ENCODE measurements at places on chromosomes 6 and 20.

GRCh38 chr6:83221889-83222479, 28.8 kb downstream of the RWDD2A start:
- peak; percentile 56 for DNase-seq

- DNase-seq, result no peak
Measured at GRCh38 chr6:158538741-158539140, 21.1 kb upstream of the TMEM181 start.

DNA sequence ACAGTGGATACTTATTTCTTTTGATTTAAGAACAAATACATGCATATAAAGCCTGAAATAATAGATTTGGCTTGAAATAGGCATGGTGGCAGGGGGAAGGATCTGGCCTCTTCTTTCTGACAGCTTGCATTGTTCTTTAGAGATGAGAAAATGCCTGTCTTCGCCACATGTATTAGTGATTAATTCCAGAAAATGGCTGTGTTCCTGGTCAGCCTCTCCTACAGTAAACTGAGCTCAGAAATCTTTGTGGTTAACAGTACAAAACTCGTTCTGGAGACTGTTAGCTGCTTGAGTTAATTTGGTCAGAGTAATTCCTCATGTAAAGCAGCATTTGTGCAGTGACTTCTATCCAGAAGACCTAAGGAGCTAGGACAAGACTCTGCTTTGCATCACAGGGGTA, 151.5 kb downstream of the EYA4 start:
- no peak for DNase-seq

- no peak for DNase-seq
Measured at GRCh38 chr20:24813080-24813479, 136.0 kb upstream of the CST7 start.

GRCh38 chr6:147639279-147639678, 130.8 kb downstream of the SAMD5 start:
- DNase-seq, result no peak

- DNase-seq, result no peak
Measured at GRCh38 chr6:129262661-129263060, 379.7 kb downstream of the LAMA2 start.

GRCh38 chr6:137787016-137787415, 80.0 kb upstream of the TNFAIP3 start:
- no peak for DNase-seq

DNA sequence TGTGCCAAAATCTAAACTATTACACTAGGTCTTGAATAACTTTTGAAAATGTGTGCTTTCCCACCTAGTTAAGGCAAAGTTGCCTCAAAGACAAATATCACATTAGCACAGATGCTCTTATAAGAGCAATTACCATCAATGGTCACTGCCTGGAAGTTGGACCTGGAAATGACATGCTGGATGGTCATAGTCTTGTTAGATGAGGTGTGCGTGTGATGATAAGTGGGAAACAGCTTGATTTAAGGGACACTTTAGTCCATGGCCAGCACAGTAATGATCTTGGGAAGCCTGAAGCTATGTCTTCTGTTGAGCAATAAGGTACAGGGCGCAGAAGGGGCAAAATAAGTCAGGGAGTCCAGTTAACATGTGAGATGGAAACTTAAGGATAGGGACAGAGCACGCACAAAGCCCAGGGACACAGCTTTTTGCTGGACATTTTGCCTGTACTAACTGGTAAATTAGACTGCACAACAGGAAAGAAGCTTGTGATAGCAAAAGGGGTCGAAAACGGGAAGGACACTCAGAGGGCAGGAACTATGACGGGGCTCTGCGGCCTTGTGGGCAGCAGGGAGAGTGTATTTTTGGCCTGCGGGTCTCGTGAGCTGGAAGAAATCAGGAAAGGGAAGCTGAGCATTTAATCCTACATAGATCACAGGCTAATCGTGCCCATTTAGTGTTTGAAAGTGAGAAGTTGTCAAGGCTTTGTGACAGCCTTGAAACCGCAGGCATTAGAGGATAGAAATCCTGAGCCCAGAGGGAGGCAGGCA, 66.7 kb upstream of the BMP2 start:
- DNase-seq, result peak; percentile 90

- no peak for DNase-seq
Measured at GRCh38 chr6:17628873-17629272, 28.8 kb downstream of the FAM8A1 start.

DNA sequence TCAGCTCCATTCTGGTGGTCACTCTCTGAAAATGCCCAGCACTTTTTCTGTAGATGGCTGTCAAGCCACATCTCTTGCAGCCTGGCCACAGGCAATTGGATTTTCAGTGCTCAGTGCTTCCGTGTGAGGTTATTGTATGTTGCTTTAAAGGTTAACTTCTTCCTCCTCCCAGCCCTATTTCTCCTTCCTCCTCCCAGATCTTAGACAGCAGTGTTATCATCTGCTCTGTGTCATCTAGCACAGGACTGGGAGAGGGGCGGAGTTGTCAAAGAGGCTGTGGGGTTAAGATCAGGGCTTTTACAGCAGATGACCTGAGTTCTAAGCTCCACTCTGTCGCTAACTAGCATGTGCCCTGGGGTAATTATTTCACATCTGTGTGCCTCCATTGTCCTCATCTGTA, 129.0 kb downstream of the PHACTR3 start:
- DNase-seq, result no peak

- DNase-seq, result peak; percentile 33
Measured at GRCh38 chr20:36717657-36718056, 28.2 kb downstream of the NDRG3 start.

DNA sequence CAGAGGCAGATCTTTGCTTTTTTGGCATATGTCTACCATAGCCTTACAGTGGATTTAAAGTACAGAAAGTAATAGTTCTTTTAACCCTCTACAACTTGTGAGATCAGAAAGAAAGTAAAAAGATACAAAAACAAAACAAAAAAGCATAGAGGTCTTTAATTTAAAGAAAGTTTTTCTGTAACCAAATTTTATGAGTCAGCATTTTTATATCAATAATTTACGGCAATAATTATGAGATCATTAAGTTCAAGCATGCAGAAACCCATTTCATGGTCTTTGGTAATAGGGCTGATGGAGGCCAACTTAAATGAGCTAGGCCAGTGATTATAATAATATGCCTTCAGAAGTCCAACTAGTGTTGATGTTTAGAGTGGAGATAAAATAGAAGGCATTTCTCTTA, 145.9 kb downstream of the AIG1 start:
- DNase-seq, result no peak

- no peak for DNase-seq
Measured at GRCh38 chr6:97026298-97026697, 101.8 kb downstream of the KLHL32 start.

DNA sequence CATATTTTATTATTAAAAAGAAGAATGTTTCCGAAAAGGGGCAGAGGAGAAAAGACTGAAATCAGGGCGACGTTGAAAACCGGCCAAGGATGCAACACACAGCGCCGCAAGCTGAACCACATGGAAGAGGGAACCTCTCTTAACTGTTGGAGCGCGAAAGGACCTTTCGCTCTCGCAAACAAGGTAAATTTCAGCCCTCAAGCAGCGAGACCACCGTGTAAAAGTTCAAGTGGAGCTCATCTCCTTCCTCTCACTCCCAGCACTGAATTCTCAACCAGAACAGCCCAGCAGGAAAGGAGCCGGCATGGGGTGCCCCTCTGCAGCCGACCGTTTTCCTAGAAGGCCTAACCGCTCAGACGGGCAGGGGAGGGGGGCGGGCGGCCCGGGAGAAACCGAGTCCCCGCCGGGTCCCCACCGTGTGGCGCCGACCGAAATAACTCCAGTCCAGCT, 621 bp downstream of the GPR63 start:
- DNase-seq, result peak; percentile 42

GRCh38 chr6:42280966-42281533, 63.4 kb upstream of the MRPS10 start:
- no peak for DNase-seq

GRCh38 chr6:150535151-150535804, 64.4 kb upstream of the PLEKHG1 start:
- DNase-seq, result no peak

DNA sequence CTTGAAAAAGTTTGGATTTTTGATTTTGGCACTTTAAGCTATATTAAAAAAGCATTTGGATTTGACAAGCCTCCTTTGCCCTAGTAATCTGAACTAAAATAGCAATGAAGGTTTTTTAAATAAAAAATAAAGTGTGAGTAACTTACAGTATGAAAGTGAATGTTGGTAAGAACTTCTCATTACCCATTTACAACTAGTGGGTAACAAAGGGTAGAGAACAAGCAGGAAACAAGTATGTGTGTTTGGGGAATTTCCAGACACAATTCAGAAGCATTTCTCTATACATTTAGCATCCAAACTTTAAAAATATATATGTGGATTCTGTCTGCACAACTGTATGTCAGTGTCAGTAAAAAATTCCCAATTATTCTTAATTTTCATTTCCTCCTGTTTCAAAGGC, 2.9 kb downstream of the TMEM30A start:
- DNase-seq, result no peak

GRCh38 chr6:3745566-3746118, 5.9 kb downstream of the PXDC1 start:
- DNase-seq, result no peak

- no peak for DNase-seq
Measured at GRCh38 chr6:165515963-165516624, 146.9 kb downstream of the PDE10A start.

DNA sequence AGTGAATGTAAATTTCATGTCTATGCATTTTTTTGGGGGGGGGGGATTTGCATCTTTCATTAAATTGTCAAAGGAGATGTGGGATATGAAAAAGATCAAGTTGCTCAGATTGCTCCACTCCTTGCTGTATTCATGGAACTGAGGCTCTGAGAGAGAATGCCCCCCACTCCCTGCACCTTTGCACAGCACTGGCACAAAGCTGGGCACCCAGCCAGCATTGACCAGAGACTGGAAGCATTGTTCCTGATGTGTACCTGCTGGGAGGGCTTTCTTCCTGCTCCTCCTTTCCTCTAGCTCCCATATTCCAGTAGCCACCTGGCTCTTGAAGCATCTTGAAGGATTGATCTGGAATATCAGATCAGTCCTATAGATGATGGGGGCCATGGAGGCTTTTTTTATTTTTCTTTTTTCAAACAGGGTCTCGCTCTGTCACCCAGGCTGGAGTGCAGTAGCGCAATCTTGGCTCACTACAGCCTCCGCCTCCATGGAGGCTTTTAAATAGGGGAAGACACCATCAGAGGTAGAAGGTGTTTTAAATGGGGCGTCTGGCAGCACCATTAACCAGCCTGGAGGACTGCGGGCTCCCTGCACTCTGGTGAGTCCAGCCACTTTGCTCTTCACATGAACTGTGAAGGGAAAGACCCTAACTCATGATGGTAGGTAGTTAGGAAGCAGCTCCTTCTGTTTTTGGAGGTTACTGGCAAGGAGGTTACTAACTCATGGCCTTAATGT, 10.9 kb downstream of the DUSP15 start:
- DNase-seq, result no peak

DNA sequence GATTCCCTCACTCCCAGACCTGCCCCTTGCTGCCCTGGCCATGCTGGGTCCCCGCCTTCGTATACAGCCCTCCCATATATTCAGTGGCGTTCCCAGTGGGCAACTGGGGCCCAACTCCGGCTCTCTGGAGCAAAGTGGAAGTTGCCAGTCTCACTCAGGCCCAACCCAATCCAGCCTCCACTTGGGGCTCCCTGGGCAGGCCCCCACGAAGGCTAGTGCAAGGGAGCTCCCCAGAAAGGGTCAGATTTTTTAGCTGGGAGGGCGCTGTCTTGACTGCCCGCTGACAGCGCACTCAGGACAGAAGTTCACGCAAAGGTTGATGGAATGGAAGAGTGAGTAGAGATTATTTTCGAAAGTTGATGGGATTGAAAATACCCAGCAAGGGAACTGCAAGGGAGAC, 5.9 kb downstream of the TP53TG5 start:
- DNase-seq, result no peak

- no peak for DNase-seq
Measured at GRCh38 chr6:140445474-140446004, 1071.1 kb upstream of the CITED2 start.

- DNase-seq, result no peak
Measured at GRCh38 chr20:24634855-24635254, 165.4 kb downstream of the SYNDIG1 start.

DNA sequence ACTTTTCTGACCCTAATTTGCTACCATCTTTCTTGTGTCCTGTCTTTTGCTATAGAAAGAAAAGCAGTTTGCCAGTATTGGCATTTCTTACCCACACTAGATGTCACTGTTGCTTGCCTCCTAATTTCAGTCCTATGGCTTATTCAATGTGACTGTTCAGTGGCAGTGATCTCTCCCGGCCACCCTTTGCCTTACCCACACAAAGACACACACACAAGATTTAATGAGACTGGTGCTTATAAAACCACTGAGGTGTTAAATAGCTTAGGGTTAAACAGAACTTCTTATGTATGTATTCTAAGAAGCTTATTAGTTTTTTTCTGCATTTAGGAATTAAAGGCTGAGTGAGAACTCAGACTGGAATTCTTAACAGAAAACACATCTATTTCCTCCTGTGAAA, 233.6 kb upstream of the ASCC3 start:
- DNase-seq, result peak; percentile 84

- DNase-seq, result no peak
Measured at GRCh38 chr6:92667843-92668242, 751.5 kb downstream of the EPHA7 start.

- DNase-seq, result peak; percentile 32
Measured at GRCh38 chr6:45423111-45423823, 45.5 kb upstream of the SUPT3H start.

- no peak for DNase-seq
Measured at GRCh38 chr6:131574133-131574532, 1.1 kb downstream of the ARG1 start.

DNA sequence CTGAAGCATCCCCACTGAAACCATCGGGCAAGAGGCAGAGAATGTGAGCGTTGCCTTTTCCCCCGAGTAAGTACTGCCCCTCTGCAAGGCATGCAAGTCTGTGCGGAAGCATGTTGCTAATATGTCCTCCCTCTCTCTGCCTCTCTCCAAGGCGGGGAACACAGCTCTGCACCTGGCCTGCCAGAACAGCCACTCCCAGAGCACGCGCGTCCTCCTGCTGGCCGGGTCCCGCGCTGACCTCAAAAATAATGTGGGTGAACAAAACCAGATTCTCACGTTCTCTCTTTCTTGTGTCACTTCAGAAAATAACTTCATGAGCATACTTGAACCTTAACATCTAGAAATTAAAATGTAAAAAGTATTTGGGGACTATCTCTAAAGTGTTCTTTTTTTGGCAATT, 26.4 kb downstream of the LYRM2 start:
- no peak for DNase-seq

GRCh38 chr6:74936886-74937285, 269.0 kb downstream of the COL12A1 start:
- no peak for DNase-seq

DNA sequence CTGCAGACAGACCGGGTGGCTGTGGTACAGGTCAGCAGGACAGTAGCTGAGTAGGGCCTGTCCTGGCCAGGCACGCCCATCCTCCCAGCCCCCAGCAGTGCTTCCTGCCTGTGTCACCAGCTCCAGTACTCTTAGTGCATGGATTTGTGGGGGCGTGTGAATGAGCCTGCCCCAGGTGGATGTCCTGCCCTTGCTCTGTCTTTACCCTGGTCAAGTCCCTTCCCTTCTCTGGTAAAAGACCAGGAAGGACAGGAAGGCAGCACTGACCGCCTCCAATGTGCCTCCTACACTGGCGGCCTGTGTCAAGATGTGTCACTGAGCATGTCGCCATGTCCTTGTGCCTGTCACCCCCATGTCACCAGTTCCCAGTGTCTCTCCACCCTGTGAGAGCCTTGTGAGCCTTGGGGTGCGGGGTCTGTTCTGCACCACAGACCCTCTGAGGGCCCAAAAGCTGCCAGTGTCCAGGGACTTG, 11.9 kb downstream of the TEAD3 start:
- no peak for DNase-seq
